PC-3 (cell line): ENCODE measurements at places on chromosomes 6 and 20.

GRCh38 chr6:135182071-135183001 is 1.2 kb downstream of the MYB start:
- peak; percentile 12 for DNase-seq

- DNase-seq, result no peak
These were observed 55.4 kb upstream of the SIRPG start for GRCh38 chr20:1712634-1713624.

DNA sequence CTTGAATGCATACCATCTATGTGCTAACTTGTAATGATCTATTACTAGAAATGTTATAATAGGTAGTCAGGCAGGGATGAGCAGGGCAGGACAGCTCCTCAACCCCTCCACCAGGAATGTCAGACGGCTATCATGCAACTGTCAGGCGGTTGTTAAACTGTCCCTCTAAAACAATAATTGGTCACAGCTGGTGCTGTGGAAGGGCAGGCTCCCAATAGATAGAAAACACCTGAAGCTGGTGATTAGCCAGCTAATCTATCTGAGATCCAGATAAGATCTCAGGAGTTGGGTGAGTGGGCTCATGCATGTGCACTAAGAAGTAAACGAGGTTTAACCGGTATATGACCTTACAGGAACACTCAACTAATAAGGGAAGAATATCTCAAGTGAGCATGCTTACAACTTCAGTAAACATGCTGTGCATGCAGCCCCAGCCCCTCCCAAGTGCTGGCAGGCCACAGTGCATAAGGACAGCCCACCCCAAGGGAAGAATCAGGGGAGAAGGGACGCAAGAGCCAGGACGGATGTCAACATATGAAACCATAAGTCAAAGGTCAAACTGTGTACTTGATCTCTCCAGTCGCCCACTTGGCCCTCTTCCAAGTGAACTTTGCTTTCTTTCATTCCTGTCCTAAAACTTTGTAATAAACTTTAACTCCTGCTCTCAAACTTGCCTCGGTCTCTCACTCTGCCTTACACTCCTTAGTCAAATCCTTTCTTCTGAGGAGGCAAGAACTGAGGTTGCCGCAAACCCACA is 566.2 kb upstream of the NRSN1 start:
- no peak for DNase-seq

- DNase-seq, result peak; percentile 63
These were observed 38.0 kb downstream of the PKHD1 start for GRCh38 chr6:52049252-52050050.

DNA sequence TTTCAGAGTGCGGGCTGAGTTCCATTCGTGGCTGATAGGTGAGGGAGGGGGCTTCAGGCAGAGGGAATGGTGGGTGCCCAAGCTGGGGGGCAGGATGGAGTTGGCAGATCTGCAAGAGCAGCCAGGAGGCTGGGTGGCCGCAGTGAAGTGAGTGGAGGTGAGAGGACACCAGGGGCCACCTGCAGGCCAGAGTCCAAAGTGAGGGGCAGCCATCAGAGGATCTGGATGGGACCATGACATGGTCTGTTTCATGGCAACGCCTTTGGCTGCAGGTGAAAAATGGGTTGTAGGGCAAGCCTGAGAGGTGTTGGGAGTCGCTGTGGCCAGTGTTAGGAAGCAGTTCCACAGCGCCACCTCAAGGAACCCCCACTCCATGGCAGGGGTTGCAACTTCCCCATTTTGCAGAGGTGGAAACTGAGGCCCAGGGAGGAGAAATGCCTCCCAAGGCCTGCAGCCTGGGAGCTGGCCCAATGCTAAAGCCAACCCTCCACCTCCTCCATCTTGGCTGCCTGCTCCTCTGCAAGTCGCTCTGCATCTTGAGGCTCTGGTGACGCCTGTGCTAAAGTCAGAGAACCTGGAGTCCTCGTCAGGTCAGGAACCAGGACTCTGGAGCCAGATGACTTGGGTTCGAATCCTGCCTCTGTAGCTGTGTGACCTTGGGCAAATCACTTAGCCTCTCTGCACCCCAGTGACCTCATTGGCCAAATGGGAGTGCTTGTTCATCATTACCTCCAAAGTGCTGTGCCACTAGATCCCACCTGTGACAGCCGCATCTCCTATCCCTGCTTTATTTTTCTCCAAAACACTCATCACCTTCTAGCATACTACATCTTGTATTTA is 153.8 kb downstream of the CEBPB start:
- DNase-seq, result no peak

DNA sequence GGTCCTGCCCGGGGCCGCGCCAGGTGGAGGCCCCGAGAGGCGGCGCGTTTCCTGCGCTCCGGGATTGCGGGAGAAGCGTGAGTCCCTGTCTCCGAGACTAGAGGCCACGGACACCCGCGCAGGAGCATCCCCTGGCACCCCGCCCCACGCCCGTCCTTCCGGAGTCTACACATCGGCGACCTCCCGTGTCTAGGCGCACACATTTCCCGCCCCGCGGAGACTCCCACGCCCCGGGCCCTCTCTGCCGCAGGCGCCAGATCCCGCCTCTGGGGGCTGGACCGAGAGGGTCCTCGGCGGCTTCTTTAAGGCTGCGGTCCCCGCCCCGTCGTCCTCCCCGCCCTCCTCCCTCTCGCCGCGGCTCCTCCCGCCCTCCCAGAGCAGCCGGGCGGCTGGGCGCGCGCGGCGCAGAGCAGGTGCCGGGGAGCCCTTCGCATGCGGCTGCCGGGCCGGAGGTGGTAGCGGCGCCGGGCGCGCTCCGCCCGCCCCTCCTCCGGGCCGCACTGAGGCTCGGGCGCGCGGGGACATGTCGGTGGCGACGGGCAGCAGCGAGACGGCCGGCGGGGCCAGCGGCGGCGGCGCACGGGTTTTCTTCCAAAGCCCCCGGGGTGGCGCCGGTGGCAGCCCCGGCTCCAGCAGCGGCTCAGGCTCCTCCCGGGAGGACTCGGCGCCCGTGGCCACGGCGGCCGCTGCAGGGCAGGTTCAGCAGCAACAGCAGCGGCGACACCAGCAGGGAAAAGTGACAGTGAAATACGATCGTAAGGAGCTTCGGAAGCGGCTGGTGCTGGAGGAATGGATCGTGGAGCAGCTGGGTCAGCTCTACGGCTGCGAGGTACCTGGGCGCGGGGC is at the start of gene PPP1R14C:
Gene PPP1R14C (plus strand): TSS at position 375 of the 846 bp plus-strand sequence. CDS start 149 bp downstream, at position 524.
- peak; percentile 44 for DNase-seq

GRCh38 chr20:50611128-50611810 is 80.1 kb downstream of the RIPOR3 start:
- DNase-seq, result no peak

DNA sequence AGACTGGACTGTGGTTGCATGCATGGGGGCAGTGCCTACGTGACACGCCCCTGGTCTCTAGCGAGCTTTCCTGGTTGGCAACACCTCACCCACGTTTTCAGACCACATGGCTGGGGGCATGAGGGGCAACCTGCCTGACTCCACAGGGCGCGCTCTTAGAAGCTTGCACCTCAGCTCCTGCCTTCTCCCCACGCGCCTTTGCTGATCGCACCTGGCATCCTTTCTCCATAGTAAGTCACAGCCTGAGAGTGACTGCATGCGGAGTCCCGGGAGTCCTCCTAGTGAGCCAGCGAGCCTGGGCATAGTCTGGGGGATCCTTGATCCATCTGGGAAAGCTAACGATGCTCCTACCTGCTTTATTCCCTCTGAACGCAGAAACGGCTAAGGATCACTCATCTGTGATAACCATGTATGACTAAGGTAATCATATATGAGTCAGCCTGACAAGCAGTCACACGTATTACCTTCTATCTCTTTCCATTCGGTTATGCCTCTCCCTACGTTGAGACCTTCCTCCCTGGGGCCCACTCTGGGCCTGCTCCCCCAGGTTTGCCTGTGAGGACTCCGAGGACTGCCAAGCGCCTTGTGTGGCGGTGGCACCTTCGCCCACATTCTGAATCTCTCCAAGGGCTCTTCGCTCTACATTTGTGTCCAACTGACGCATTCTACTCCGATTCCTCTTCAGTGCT is 4.5 kb downstream of the TCFL5 start:
- DNase-seq, result peak; percentile 34

DNA sequence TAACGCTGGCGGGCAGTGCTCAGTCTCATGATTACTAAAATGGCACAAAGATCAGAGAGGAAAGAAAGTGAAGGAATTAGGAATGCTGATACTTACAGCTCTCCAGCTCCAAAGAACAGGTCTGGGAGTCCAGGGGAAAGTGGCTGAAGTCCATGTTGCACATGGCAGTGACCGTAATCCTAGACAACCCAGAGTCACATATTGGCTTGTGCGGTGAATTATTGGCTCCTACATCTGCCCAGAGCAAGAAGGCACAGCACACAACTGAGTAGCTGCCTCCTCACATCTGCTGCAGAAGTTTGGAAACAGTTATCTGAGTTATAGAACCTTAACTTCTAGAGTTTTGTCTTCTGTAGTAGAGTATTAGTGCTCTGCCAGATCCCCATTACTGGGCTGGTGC is 47.2 kb downstream of the GABRR2 start:
- DNase-seq, result no peak

DNA sequence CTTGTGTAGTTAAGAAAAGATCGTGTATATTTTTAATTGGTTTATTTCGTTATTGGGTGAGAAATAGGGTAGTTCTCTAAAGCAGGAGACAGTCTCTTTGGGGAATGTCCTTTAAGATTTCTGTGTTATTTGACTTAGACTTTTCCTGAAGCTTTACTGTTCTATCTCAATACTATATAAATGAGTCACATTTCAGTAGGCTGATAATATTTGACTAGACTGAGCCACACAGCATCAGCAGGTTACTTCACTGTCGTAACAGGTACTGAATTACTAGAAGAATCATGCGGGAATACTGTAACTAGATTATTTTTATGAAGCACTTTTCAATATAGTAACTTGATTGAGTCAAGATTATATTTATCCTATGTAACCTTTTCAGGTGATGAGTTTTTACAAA is 1.4 kb downstream of the SMAP1 start:
- DNase-seq, result peak; percentile 68

GRCh38 chr20:49575551-49576060 is 7.7 kb upstream of the PTGIS start:
- peak; percentile 19 for DNase-seq

DNA sequence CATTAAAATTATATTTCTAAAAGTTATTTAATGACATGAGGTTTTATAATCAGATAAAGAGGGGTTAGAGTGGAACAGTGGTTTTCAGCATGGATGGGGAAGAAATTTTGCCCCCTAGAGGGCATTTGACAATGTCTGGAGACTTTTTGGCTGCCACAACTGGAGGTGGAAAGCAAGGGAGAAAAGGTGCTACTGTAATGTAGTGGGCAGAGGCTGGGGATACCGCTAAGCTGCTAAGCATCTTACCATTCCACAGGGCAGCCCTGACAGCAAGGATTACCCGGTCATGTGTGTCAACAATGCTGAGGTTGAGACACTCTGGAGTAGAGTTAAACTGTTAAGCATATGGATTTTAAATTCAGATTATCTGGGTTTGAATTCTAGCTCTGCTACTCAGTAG is 52.9 kb upstream of the FABP7 start:
- peak; percentile 47 for DNase-seq

DNA sequence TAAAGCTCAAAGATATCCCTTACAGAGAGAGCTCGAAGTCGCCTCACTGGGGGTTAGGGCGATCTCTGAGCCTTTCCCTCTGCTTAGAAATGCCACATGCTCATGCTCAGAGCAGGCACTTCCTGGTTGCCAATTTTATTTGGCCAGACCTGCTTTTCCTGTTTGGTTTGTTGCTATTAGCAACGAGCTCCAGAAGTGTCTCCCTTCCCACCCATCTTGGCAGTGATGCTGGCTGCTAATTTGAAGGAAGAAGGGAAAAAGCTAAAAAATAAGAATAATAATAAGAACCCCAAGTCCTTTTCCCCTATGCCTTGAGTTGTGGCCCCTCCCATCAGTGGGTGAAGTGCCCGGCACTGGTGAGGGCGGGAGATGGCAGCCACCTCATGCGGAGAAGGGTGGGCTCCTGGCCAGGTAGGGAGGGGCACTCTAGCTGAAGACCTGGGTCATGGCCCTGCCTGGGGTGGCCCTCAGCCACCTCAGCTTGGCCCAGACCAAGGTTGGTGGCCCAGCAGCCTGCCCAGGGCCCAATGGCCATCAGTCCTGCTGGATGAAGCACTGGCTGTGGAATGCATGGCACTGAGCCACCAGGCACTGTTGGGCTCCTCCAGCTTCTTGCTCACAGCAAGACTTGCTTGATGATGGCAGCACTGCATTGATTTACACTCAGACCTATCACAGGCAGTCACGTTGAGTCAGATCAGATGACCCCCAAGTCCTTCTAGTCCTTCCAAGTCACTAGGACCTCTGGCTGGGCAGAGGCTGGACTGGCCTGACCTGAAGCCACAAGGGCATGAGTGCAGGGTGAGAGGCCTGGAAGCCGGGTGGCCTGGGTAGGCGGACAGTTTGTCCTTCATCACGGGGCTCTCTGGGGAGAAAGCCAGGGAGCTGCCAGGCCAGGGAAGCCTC is 79.0 kb downstream of the SYNJ2 start:
- peak; percentile 93 for DNase-seq

GRCh38 chr20:35552914-35553313 is 11.0 kb downstream of the ERGIC3 start:
- no peak for DNase-seq

- DNase-seq, result no peak
These were observed 47.5 kb downstream of the PIGU start for GRCh38 chr20:34629342-34629741.

DNA sequence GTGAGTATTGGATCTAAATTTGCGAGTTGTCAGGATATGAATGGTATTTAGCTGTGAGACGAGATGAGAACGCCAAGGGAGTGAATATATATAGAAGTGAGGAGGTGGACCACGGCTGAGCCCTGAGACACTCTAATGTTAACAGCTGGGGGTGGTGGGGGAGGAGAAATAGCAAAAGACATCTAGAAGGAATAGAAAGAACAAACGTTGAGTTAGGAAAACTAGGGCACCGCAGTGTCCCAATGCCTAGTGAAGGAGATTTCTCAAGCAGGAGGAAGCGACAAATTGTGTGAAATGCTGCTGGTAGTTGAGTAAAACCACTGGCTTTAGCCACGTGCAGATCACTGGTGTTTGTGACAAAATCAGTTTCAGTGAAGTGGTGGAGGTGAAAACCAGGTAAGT is 56.9 kb downstream of the CD164 start:
- no peak for DNase-seq
